ENCODE measurements at places on chromosomes 12 and 14.

- no peak for DNase-seq
Measured at GRCh38 chr12:69688021-69688420, 11.1 kb downstream of the BEST3 start.

GRCh38 chr12:127293507-127294310 lies 973.3 kb upstream of the TMEM132C start:
- peak; percentile 42 for DNase-seq

DNA sequence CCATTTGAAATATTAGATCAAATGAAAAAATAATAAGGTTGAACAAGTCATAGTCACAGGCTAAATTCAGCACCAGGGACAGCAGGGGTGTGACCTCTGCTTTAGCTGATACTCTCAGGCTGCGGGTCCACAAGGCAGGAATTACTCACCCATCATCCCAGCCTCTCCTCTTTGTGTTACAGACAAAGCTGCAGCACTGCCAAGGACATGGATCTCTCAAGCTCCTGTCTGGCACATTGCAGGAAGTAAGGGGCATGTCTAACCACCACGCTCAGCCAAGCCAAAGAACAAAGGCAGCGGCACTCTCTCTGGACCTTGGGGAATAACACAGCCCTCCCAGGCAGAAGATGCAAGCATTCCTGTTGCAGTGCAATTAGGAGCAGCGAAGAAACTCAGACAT lies 783.8 kb downstream of the VRK1 start:
- DNase-seq, result peak; percentile 27

DNA sequence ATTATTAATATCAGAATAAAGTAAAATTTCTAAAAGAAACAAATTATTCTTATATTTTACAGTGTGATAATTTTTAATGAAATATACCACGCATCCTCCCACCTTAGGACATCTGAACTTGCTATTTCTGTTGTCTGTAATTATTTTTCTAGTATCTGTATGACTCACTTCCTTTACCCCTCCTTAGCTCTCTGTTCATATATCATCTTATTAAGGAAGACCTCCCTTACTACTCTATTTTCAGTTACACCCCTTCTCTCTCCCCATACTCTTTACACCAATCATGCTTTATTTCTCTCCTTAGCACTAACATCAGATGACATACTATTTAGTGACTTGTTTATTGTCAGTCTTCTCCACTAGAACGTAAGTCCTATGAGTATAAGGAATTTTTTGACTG lies 34.2 kb upstream of the C12orf50 start:
- no peak for DNase-seq

DNA sequence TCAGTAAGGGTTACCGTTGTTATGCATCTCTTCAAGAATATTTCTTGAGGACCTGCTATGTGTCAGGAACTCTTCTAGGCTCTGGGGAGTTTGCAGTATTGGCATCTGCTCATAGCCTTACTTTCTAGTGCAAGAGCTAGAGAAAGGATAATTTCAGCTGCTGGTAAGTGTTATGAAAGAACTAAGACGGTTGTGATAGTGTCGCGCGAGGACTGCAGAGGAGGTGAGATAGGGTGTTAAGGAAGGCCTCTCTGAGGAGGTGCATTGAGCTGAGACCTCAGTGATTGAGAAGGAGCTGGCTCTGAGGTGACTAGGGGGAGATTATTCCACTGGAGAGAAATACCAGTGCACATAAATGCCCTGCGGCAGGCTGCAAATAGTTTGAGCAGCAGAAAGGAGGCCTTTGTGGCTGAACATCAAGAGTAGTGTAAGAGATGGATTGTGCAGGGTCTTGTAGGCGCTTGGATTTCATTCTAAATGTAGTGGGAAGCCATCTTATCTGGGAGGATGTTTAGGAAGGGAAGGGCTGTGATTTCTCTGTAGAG lies 824 bp downstream of the DDX55 start:
- DNase-seq, result no peak

DNA sequence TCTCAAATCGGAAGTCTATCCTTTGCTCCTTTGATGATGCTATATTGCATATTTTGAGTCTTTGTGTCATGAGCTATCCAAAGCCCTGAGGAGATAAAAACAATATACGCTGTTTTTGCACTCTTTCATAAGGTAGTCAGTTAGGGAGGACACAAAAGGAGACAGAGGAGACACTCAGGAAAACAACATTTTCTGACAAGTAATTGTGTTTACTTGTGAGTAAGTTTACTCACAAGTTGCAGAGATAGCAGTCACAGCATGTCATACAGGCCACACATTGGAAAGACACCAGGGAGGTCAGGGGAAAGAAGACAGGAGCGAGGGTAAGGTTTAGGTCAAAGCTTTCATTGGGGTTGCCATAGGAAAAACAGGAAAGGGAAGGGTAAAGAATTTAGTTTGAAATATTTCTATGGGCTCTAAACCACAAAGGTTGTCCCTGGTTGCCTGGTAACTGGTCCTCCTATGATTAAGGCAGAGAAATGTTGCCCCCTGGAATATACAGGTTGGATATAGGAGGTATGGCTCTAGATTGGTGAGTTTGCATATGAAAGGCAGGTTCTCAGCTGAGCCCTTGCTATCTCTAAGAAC lies 7.4 kb upstream of the GABARAPL1 start:
- no peak for DNase-seq

GRCh38 chr14:54889919-54890318 lies 12.7 kb downstream of the GCH1 start:
- DNase-seq, result no peak

DNA sequence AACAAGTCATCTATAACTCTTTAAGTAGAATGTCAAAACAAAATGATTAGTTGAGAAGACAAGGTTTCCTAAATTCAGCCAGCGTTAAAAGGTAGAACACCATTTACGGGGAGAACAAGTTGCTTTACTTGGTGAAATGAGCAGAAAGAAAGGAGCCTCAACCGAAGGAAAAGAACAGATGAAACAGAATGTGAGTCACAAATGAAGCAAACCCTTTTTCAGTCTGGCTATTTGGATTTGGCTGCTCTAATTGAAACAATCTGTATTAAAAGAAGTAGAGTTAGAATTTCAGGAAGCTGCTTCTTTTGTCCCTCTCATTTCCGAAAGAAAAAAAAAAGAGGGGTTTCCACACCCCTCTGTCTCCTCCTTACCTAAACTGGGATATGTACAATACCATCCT lies 34.6 kb downstream of the CEP128 start:
- DNase-seq, result no peak

- no peak for DNase-seq
Measured at GRCh38 chr12:119684711-119685369, 16.9 kb downstream of the PRKAB1 start.

DNA sequence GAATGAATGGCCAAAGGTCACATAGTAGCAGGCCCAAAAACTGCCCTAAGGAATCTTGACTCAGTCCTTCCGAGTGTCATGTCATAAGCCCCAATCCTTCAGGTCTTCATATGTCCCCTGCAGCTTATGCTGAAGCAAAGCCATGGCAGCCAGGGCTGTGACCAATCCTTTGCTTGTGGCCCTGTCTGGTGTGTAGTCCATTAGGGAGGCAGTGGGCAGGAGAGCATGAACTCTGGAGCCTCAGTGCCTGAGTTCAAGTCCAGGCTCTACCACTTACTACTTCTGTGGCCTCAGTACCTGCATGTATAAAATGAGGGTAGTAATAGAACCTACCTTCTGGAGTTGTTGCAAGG lies 20.3 kb downstream of the PLEKHG3 start:
- DNase-seq, result no peak

- no peak for DNase-seq
Measured at GRCh38 chr12:103773109-103773910, 67.7 kb downstream of the NT5DC3 start.

DNA sequence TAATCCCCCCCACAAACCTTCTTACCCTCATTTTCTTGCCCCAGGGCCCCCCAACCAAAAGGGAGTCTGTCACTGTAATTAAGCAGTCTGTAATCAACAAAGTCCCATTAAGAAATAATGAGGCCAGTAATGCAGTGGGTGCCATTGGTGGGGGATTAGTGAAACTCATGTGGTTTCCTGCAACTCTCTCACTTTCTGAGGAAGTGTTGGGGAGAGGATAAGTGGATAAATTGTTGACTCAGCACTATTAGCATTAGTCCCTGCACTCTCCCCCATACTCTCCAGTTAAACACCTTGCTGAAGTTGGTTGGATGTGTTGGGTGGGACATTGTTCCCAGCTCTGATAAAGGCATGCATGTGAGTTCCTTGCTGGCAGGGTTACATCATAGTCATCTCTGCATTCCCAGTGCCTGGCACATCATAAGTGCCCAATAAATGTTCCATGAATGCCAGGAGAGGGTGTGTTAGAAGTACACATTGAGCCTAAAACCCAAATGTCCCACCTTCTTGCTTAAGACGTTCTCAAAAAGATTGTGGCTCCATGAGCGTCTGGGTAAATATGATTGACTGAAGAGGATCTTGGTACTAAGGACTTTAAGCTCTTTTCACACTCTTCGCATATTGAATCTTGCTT lies 45.8 kb upstream of the HOXC13 start:
- DNase-seq, result no peak

Measured in right hindlimb (tissue), 1 donor.